Endothelial cell of umbilical vein (primary cell): ENCODE measurements at places on chromosomes 5 and 9. TPM values are rescaled to one million over a fixed set of nuclear protein-coding genes. Genes with fewer than 3 reads are reported as not detected.

CNOT8 gene
- total RNA-seq, result 53.7 and 57.0 TPM in 2 replicates

IL13 gene
- total RNA-seq, result not detected in 2 replicates

PDCD1LG2 gene
- 9.5 and 9.7 TPM in 2 replicates for total RNA-seq

FAM219A gene
- total RNA-seq, result 35.7 and 39.5 TPM in 2 replicates

PCDHB8 gene
- total RNA-seq, result 0.53 TPM in 1 of 2 replicates, not detected in the other

PAPPA gene
- 0.12 and 0.13 TPM in 2 replicates for total RNA-seq

PPP3R2 gene
- not detected in 2 replicates for total RNA-seq

NTNG2 gene
- 0.88 TPM in 1 of 2 replicates, not detected in the other for total RNA-seq

MLANA gene
- not detected in 2 replicates for total RNA-seq

ANKRD33B gene
- total RNA-seq, result 4.4 and 5.4 TPM in 2 replicates

GRCh38 chr5:128528637-128529255, 9.3 kb downstream of the FBN2 start:
- H3K36me3 ChIP-seq, result no peaks in the 10 kb centered on the region
- no peak for DNase-seq
- H3K4me1 ChIP-seq, result no peaks in the 10 kb centered on the region
- H3K4me3 ChIP-seq, result no peak overlapping the region
- no peaks in the 10 kb centered on the region for H3K27me3 ChIP-seq

- H3K4me1 ChIP-seq, result no peaks in the 10 kb centered on the region
- DNase-seq, result no peak
- no peaks in the 10 kb centered on the region for H3K36me3 ChIP-seq
- no peak overlapping the region for H3K4me3 ChIP-seq
- no peaks in the 10 kb centered on the region for H3K27me3 ChIP-seq
- H3K27ac ChIP-seq, result no peak overlapping the region
Measured at GRCh38 chr5:982377-983237, 26.0 kb upstream of the NKD2 start.

DNA sequence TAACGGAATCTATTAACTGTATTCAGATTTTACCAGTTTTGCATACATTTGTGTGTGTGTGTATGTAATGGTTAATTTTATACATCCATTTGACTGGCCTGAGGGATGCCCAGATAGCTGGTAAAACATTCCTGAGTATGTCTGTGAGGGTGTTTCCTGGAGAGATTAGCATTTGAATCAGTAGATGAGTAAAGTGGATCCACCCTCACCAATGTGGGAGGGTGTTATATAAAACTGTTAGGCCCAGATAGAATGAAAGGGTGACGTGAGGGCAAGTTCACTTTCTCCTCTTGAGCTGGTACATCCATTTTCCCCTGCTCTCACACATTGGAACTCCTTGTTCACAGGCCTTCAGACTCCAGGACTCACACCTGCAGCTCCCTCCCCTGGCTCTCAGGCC, 88.7 kb downstream of the EMB start:
- no peaks in the 10 kb centered on the region for H3K4me1 ChIP-seq
- DNase-seq, result no peak
- H3K27ac ChIP-seq, result no peak overlapping the region
- H3K36me3 ChIP-seq, result no peaks in the 10 kb centered on the region

GRCh38 chr5:45132972-45133371, 324.2 kb downstream of the MRPS30 start:
- no peaks in the 10 kb centered on the region for H3K36me3 ChIP-seq
- H3K4me3 ChIP-seq, result no peak overlapping the region
- no peaks in the 10 kb centered on the region for H3K27me3 ChIP-seq
- no peak for DNase-seq
- no peak overlapping the region for H3K27ac ChIP-seq
- no peaks in the 10 kb centered on the region for H3K4me1 ChIP-seq

GRCh38 chr5:38149815-38150195, 108.6 kb upstream of the EGFLAM start:
- H3K27me3 ChIP-seq, result no peaks in the 10 kb centered on the region
- H3K4me3 ChIP-seq, result no peak overlapping the region
- H3K27ac ChIP-seq, result no peak overlapping the region
- DNase-seq, result no peak

DNA sequence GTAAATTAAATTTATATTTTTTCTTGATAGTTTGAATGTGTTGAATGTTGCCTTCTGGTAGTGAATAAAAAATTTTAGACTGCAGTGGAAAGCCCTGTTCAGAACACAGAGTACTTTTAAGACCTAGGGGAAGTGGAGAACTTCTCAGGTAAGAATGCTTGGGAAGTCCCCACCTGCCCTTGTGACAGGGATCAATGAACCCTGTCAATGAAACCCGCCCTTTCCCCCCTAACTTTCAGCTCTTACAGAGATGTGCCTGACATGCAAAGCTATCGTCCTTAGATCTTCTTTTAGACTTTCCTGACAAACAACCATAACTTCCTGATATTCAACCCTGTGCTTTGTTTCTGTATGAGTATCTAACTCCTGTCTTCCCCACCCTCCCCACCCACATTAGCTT, 562.7 kb downstream of the TLE4 start:
- no peaks in the 10 kb centered on the region for H3K36me3 ChIP-seq
- H3K4me1 ChIP-seq, result no peaks in the 10 kb centered on the region
- no peak overlapping the region for H3K4me3 ChIP-seq
- DNase-seq, result no peak
- no peaks in the 10 kb centered on the region for H3K27me3 ChIP-seq

- DNase-seq, result peak; percentile 70
- H3K4me3 ChIP-seq, result no peak overlapping the region
- H3K27me3 ChIP-seq, result no peaks in the 10 kb centered on the region
- no peaks in the 10 kb centered on the region for H3K36me3 ChIP-seq
- peaks cover 40% of the 10 kb centered on the region for H3K4me1 ChIP-seq
Measured at GRCh38 chr5:172854451-172854871, 20.4 kb downstream of the ERGIC1 start.

DNA sequence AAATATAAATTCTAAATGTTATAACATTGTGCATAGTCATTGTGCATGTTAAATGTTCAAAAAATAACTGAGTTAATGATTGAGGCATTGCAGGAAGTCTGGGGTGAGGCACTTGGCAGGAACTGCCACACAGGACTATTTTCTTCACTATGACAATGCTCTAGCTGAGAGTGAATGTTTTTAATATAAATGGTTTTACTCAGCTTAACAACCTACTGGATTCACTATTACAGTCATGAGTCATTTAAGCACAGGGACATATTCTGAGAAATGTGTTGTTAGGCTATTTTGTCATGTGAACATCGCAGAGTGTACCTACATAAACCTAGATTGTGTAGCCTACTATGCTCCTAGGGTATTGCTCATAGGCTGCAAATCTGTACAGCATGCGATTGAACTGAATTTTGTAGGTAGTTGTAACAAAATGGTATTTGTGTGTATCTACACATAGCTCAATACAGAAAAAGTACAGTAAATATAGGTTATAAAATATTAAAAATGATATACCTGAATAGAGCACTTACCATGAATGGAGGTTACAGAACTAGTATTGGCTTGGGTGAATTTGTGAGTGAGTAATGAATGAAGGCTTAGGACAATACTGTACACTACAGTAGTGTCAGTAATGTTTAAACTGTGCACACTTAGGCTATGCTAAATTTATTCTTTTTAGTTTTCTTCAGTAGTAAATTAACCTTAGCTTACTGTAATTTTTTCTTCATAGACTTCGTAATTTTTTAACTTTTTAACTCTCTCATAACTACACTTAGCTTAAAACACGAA, 346.1 kb upstream of the PTGER4 start:
- peaks cover 20% of the 10 kb centered on the region for H3K4me1 ChIP-seq
- H3K27me3 ChIP-seq, result no peaks in the 10 kb centered on the region
- no peak overlapping the region for H3K4me3 ChIP-seq
- H3K27ac ChIP-seq, result peak overlapping the region; percentile 70
- DNase-seq, result peak; percentile 90
- H3K36me3 ChIP-seq, result no peaks in the 10 kb centered on the region

- no peak overlapping the region for H3K4me3 ChIP-seq
- H3K27me3 ChIP-seq, result no peaks in the 10 kb centered on the region
- H3K27ac ChIP-seq, result no peak overlapping the region
Measured at GRCh38 chr9:9412241-9412640, 1200.6 kb downstream of the PTPRD start.

- no peaks in the 10 kb centered on the region for H3K36me3 ChIP-seq
- no peak overlapping the region for H3K4me3 ChIP-seq
- DNase-seq, result no peak
- no peak overlapping the region for H3K27ac ChIP-seq
Measured at GRCh38 chr9:27750566-27750965, 177.3 kb upstream of the C9orf72 start.

DNA sequence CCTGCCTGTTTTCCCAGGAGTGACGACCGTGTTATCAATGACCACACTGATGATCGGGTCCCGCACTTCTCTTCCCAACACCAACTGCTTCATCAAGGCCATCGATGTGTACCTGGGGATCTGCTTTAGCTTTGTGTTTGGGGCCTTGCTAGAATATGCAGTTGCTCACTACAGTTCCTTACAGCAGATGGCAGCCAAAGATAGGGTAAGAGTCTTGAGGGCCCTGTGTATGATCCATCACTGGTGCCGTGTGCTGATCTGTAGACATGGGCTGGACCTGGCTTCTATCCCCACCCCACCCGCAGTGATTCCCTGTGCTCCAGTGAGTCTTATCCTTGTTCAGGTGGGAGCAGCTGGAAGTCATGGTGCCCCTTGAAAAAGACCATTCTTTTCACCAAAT, 26.0 kb downstream of the GABRP start:
- H3K36me3 ChIP-seq, result no peaks in the 10 kb centered on the region
- no peak overlapping the region for H3K27ac ChIP-seq
- H3K4me3 ChIP-seq, result no peak overlapping the region
- H3K27me3 ChIP-seq, result no peaks in the 10 kb centered on the region
- H3K4me1 ChIP-seq, result no peaks in the 10 kb centered on the region

- H3K4me1 ChIP-seq, result peaks cover 54% of the 10 kb centered on the region
- H3K36me3 ChIP-seq, result no peaks in the 10 kb centered on the region
- H3K4me3 ChIP-seq, result no peak overlapping the region
- H3K27ac ChIP-seq, result peak overlapping the region; percentile 89
- peak; percentile 85 for DNase-seq
Measured at GRCh38 chr9:124286292-124286931, 28.7 kb downstream of the NEK6 start.

DNA sequence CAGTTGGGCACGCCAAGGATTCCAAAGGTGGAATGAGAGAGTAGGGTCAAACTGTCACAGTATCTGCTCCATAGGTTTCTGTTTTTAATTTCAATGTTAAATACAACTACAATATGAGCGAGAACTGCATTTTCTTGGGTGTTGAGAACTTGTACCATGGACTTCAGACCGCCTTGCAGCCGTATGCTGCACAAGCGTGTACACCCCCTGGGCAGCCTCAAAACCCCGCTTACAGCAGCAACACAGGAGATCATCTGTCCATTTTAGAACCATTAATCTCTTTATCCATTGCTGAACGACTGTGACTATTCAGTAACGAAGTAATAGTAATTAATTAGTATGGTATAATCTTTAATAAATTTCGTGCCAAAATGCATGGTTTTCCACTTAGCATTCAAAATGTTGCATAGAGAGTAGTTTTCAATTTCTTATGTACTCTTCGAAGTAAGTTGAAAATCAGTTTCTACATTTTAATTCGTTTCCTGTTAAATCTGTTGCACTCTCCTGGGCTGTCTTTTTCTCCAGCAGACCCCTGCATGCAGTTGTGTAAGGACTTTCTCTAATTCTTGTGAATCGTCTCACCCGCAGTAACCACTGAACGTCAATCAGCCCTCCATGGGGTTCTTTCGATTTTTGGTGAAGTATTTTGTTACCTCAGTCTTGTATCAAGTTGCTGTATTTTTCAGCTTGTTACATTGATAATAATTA, 42.0 kb upstream of the GARNL3 start:
- peaks cover 6% of the 10 kb centered on the region for H3K4me1 ChIP-seq
- no peaks in the 10 kb centered on the region for H3K36me3 ChIP-seq
- peaks cover 14% of the 10 kb centered on the region for H3K27me3 ChIP-seq
- H3K27ac ChIP-seq, result no peak overlapping the region
- no peak for DNase-seq

- H3K4me3 ChIP-seq, result no peak overlapping the region
- no peak for DNase-seq
- peaks cover 25% of the 10 kb centered on the region for H3K4me1 ChIP-seq
- no peak overlapping the region for H3K27ac ChIP-seq
- no peaks in the 10 kb centered on the region for H3K27me3 ChIP-seq
- no peaks in the 10 kb centered on the region for H3K36me3 ChIP-seq
Measured at GRCh38 chr5:125416055-125416454, 669.6 kb upstream of the ZNF608 start.

GRCh38 chr9:92206488-92206887, 87.0 kb downstream of the IARS1 start:
- peak; percentile 3 for DNase-seq
- no peak overlapping the region for H3K4me3 ChIP-seq
- peaks cover 13% of the 10 kb centered on the region for H3K36me3 ChIP-seq
- H3K27me3 ChIP-seq, result no peaks in the 10 kb centered on the region
- no peak overlapping the region for H3K27ac ChIP-seq

- H3K4me1 ChIP-seq, result no peaks in the 10 kb centered on the region
- no peaks in the 10 kb centered on the region for H3K27me3 ChIP-seq
- no peak overlapping the region for H3K4me3 ChIP-seq
- H3K27ac ChIP-seq, result no peak overlapping the region
- DNase-seq, result no peak
Measured at GRCh38 chr5:4370218-4370617, 769.9 kb upstream of the ADAMTS16 start.

- H3K4me3 ChIP-seq, result no peak overlapping the region
- H3K36me3 ChIP-seq, result no peaks in the 10 kb centered on the region
- H3K27ac ChIP-seq, result no peak overlapping the region
- no peak for DNase-seq
Measured at GRCh38 chr9:34382879-34383278, 6.2 kb upstream of the MYORG start.

- H3K4me1 ChIP-seq, result no peaks in the 10 kb centered on the region
- no peaks in the 10 kb centered on the region for H3K36me3 ChIP-seq
- no peak overlapping the region for H3K27ac ChIP-seq
- H3K4me3 ChIP-seq, result no peak overlapping the region
Measured at GRCh38 chr5:37771731-37772130, 68.1 kb downstream of the GDNF start.

DNA sequence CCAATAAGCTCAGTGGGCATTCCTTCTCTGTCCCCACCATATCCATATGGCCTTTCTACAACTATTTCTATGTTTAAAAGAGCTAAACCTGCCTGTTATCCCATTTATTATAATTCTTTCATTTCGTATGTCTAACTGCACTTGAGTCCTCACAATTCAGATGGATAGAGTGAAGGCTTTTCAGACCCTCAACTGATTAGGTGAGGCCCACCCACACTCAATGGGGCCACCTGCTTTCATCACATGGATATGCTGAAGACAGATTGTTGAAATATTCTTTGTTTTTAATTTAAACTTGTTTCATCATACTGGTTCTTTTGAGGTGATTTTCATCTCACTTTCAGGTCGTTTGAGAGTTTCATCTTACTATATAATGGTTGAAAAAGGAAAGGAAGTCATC, 5.7 kb upstream of the S1PR3 start:
- H3K27me3 ChIP-seq, result no peaks in the 10 kb centered on the region
- H3K4me1 ChIP-seq, result no peaks in the 10 kb centered on the region
- H3K27ac ChIP-seq, result no peak overlapping the region
- H3K4me3 ChIP-seq, result no peak overlapping the region
- DNase-seq, result no peak
- no peaks in the 10 kb centered on the region for H3K36me3 ChIP-seq

GRCh38 chr5:132428147-132428482, 58.6 kb downstream of the SLC22A5 start:
- H3K4me1 ChIP-seq, result peaks cover 22% of the 10 kb centered on the region
- no peaks in the 10 kb centered on the region for H3K36me3 ChIP-seq
- no peak overlapping the region for H3K4me3 ChIP-seq
- H3K27me3 ChIP-seq, result no peaks in the 10 kb centered on the region

- H3K27ac ChIP-seq, result no peak overlapping the region
- H3K4me1 ChIP-seq, result peaks cover 4% of the 10 kb centered on the region
- H3K27me3 ChIP-seq, result no peaks in the 10 kb centered on the region
- no peaks in the 10 kb centered on the region for H3K36me3 ChIP-seq
- DNase-seq, result no peak
Measured at GRCh38 chr5:150407096-150407720, 5.5 kb downstream of the CD74 start.

- H3K27me3 ChIP-seq, result no peaks in the 10 kb centered on the region
- no peak for DNase-seq
- no peaks in the 10 kb centered on the region for H3K4me1 ChIP-seq
Measured at GRCh38 chr9:6673326-6674025, 27.9 kb upstream of the GLDC start.
